ENCODE measurements at places on chromosomes 5 and 9.

GRCh38 chr9:131523086-131523388, 8.0 kb downstream of the UCK1 start:
- no peak for DNase-seq

GRCh38 chr9:91953718-91954117, 3.7 kb upstream of the ROR2 start:
- DNase-seq, result no peak

DNA sequence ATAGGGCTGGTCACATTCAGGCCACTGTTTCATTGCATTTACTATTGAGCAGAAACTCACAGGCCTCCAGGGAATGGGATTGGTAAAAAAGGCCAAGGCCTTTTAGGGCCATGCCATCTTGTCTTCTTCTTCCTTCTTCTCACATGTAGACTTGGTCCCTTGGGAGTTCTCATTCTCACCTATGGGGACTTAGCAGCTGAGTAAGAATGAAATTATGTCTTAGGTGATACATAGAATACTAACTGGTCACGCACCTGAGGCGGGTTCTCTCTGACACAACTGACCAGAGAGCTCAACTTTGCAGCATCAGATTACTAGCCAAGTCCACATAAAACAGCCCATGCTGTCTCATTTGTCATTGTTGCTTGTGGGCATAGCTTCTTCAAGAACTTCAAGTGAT, 641.8 kb downstream of the EFNA5 start:
- DNase-seq, result no peak

DNA sequence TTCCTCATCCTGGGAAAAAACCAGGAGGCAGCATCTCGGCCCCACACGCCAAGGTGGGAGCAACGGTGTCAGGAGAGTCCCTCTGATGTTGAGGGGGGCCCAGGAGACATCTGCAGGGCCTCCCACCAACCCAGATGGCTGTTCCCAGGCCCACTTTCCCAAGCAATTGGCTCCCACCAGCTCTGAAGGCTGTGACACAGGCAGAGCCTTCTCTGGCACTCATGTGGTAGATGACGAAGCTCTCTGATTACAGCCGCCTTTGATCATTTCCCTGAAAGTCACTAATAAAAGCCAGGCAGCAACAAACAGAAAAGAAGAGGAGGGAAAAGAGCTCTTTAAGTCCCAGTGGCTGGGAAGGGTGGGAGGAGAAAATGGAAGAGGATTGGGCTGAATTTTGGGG, 226.5 kb downstream of the CDK5RAP2 start:
- no peak for DNase-seq

- no peak for DNase-seq
These were observed 1084.0 kb upstream of the CDH18 start for GRCh38 chr5:21071986-21072385.

- no peak for DNase-seq
These were observed 182.0 kb downstream of the GIN1 start for GRCh38 chr5:102937894-102938293.

Data from NCI-H2081 (cell line).